ENCODE measurements at places on chromosomes 11 and 22.

DNA sequence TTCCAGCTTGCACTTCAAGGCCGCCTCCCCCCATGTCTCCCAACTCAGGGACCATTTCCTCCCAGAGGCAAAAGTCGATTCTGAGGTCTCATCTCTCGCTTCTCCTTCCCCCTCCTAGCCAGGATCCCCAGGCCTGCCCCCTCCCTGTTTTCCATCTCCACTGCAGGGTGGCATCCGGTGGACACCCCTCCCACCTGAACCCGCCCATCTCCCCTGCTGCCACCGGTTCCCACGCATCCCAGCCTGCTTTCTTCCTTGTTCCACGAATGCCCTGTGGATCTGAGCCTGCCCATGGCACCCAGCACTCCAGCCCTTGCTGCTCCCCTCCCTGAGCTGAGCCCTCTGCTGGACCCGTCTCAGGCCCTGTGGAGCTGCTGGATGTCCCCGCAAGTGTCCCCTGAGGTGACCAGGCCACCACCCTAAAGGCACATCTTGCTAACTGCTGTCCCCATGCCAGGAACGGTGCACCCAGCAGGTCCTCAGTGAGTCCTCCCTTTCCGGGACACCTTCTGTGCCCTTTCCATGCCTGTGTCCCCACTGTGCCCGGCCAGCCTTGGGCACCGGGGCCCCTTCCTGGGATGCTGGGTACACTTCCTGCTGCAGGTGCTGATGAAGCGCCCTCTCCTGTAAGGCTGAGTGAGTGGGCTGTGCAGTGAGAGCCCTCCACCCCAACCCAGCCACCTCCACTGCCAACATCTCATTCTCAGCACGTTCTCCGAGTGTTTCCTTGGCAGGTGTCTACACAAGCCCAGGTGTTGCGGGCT is 936 bp downstream of the IL17REL start:
- no peak for DNase-seq

DNA sequence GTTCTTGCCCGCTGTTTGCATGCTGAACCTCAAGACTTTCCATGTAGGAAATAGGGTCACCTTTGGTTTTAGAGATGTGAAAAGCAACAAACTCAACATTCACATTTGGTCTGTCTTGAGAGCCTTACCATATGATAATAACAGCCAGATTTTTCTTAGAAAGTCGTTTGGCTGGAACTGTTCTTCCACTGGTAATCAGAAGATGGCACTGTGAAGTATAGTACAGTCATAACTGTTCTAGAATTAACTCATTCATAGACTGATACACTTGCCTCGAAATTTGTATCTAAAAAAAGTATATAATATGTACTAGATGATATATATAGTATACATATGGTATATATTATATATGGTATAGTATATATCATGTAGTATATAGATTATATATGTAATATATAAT is 12.3 kb downstream of the LUZP2 start:
- peak; percentile 31 for DNase-seq

- no peak for DNase-seq
These were observed 65.0 kb upstream of the HMGXB4 start for GRCh38 chr22:35192129-35192918.

- DNase-seq: peak; percentile 96
These were observed at the start of gene ALKBH3 for GRCh38 chr11:43880640-43881159. Gene ALKBH3 (plus strand): TSS chr11:43880831. CDS start chr11:43882653, 1,822 bp downstream.

Measured in iris pigment epithelial cell (primary cell).